Karpas-422 (cell line): ENCODE measurements at places on chromosomes 1 and 21. TPM values are rescaled to one million over a fixed set of nuclear protein-coding genes. Genes with fewer than 3 reads are reported as not detected.

DNA sequence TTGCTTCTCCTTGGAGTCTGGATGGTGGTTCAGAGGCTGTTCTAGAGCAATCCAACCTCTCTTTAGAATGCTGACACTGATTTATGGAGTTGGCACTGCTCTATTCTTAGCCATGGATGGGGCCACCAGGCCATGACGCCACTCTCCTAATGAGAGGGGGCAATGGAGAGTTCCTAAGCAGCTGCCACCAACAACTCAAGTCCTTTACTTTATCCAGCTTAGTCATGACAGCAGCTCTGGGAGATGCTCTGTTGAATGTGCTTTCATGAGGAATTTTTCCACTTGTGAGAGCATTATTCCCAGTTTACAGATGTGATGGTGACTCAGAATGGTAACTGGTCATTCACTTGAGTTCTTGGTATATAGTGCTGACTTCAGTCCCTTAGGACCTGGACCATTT lies 366.3 kb downstream of the HHAT start:
- H3K36me3 ChIP-seq, result no peaks in the 10 kb centered on the region
- H3K4me1 ChIP-seq, result no peaks in the 10 kb centered on the region
- no peak overlapping the region for H3K27ac ChIP-seq
- no peak for DNase-seq

DNA sequence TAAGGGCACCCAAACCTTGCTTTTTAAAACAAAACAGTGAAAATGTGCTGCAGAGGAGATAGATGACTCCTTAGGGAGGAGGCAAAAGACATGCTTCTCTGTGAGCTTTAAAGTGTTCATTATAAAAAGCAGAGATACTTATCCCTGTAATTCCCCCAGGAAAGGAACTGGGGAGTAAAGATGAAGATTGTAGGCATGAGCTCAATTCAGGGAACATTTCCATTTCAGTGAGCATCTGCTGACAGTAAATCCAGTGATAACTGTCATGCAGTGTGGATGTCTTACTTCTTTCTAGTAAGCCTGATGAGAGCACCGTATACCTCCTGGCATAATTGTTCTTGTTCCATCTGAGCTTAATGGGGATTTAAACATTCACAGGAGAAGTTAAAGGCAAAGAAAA lies 1296.5 kb downstream of the MRPL39 start:
- no peak overlapping the region for H3K27ac ChIP-seq
- no peaks in the 10 kb centered on the region for H3K27me3 ChIP-seq
- no peaks in the 10 kb centered on the region for H3K4me1 ChIP-seq
- DNase-seq, result no peak
- H3K36me3 ChIP-seq, result no peaks in the 10 kb centered on the region

DNA sequence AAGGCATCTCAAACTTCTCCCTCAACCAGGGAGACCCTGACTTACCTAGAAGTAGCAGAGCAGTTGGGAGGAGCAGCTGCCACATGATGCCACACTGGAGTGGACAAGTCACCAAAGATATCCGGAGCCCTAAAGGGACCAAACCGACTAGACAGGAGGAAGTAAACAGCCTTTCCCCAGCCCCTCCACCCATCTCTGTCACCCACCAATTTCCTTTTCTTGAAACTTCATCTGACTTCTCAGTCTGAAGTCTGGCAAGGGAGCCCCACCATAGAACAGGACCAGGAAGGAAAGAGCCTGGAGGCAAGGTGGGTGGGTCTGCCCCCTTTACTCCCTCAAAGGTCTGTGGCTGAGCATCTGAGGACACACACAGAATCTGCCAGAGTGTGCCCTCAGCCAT lies at the start of gene FCGR3A:
FCGR3A (minus strand) TSS at position 167 of the 400 bp plus-strand sequence; CDS start at position 85, 82 bp downstream.
- no peak for DNase-seq
- no peaks in the 10 kb centered on the region for H3K36me3 ChIP-seq
- H3K4me1 ChIP-seq, result no peaks in the 10 kb centered on the region
- H3K27me3 ChIP-seq, result no peaks in the 10 kb centered on the region
- no peak within 1 kb of the TSS for H3K27ac ChIP-seq
- H3K4me3 ChIP-seq, result no peak within 1 kb of the TSS

- no peaks in the 10 kb centered on the region for H3K4me1 ChIP-seq
- H3K27me3 ChIP-seq, result no peaks in the 10 kb centered on the region
- H3K36me3 ChIP-seq, result peaks cover 77% of the 10 kb centered on the region
- no peak for DNase-seq
- H3K27ac ChIP-seq, result no peak overlapping the region
These were observed 16.7 kb downstream of the KDM4A start for GRCh38 chr1:43666608-43667007.

DNA sequence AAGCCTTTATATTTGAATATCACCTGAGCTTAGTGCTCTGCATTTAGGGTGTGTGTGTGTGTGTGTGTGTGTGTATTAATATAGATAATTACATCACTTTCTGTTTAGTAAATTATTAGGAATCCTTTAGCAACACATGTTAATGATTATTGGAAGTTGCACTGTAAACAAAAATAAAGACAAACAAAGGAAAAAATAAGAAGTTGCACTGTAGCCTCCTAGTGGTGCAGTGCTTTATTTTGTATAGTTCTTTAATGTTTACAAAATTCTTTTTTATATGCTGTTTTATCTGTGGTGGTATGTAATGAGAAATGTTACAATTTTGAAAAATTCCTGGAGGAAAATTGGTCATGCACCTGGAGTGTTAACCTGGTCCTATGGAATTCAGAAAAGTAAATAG lies 69.2 kb downstream of the UBE4B start:
- H3K4me3 ChIP-seq, result no peak overlapping the region
- H3K27ac ChIP-seq, result no peak overlapping the region
- no peak for DNase-seq
- H3K4me1 ChIP-seq, result no peaks in the 10 kb centered on the region
- H3K27me3 ChIP-seq, result no peaks in the 10 kb centered on the region

- no peaks in the 10 kb centered on the region for H3K36me3 ChIP-seq
- no peaks in the 10 kb centered on the region for H3K27me3 ChIP-seq
- DNase-seq, result no peak
- H3K27ac ChIP-seq, result no peak overlapping the region
- no peaks in the 10 kb centered on the region for H3K4me1 ChIP-seq
These were observed 38.6 kb downstream of the ATP1B1 start for GRCh38 chr1:169144941-169145626.

GRCh38 chr1:83593073-83593472 lies 405.9 kb downstream of the TTLL7 start:
- H3K27me3 ChIP-seq, result no peaks in the 10 kb centered on the region
- H3K27ac ChIP-seq, result no peak overlapping the region
- no peak overlapping the region for H3K4me3 ChIP-seq

- H3K27ac ChIP-seq, result no peak overlapping the region
- no peak overlapping the region for H3K4me3 ChIP-seq
- no peaks in the 10 kb centered on the region for H3K36me3 ChIP-seq
- no peaks in the 10 kb centered on the region for H3K4me1 ChIP-seq
These were observed 197.0 kb upstream of the UBE2U start for GRCh38 chr1:64006276-64007051.

- H3K27ac ChIP-seq, result no peak overlapping the region
- no peaks in the 10 kb centered on the region for H3K4me1 ChIP-seq
- no peak overlapping the region for H3K4me3 ChIP-seq
These were observed 143.2 kb downstream of the PTPRU start for GRCh38 chr1:29379443-29380073.

DNA sequence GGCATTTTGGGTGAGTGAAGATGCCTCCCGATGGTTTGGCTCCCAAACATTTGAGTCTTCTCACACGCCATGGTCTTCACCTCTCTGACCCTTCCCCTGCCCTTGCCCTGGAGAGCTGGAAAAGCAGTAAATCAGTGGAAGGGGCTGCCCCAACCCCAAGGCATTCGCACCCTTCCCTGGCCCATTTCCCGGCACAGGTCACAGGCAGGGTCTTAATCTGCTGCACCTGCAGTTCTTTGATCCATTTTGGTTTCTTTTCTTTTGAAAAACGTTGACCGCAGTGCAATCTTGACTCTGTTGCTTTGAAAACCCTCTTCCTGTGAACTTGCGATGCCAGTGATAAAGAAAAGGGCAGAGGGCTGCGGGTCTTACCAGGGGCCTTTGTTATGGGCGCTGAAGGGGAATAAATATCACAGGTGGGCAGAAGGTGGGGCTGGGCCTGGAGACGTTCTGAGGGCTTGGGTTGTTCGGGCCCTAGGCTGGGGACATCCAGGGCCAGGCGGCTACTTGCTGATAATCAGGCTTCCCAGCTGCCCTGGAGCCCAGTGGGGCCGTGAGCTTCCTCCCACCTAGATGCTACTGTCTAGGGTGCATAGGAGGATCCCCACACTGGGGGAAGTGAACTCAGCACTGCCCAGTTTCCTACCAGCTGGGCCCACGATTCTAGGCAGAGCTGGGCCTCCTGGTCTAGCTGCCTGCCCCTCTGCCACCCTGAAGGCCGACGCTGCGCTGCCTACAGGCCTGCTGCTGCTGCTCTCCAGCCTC lies 38.6 kb upstream of the EPS8L3 start:
- H3K27me3 ChIP-seq, result no peaks in the 10 kb centered on the region
- H3K4me1 ChIP-seq, result no peaks in the 10 kb centered on the region
- H3K4me3 ChIP-seq, result no peak overlapping the region
- no peak for DNase-seq

DNA sequence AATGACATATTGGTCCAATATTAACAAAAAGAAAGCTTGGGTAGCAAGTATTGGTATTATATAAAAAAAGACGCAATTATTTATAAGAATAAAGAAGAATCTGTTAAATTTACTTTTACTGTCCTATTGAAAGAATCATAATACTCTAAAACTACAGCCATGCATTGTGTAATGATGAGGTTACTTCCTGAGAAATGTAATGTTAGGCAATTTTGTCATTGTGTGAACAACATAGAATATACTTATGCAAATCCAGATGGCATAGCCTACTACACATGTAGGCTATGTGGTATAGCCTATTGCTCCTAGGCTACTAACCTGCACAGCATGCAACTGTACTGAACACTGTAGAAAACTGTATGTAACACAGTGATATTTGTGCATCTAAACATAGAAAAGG lies 121.2 kb upstream of the PTGFR start:
- H3K4me3 ChIP-seq, result no peak overlapping the region
- H3K27ac ChIP-seq, result no peak overlapping the region
- no peaks in the 10 kb centered on the region for H3K27me3 ChIP-seq
- peaks cover 4% of the 10 kb centered on the region; the same call in 1 of the 2 replicates for H3K4me1 ChIP-seq
- no peaks in the 10 kb centered on the region for H3K36me3 ChIP-seq
- no peak for DNase-seq

GRCh38 chr1:17653728-17654351 lies 101.3 kb upstream of the ACTL8 start:
- H3K27me3 ChIP-seq, result no peaks in the 10 kb centered on the region
- H3K27ac ChIP-seq, result no peak overlapping the region
- H3K4me1 ChIP-seq, result no peaks in the 10 kb centered on the region
- no peaks in the 10 kb centered on the region for H3K36me3 ChIP-seq
- no peak overlapping the region for H3K4me3 ChIP-seq

DNA sequence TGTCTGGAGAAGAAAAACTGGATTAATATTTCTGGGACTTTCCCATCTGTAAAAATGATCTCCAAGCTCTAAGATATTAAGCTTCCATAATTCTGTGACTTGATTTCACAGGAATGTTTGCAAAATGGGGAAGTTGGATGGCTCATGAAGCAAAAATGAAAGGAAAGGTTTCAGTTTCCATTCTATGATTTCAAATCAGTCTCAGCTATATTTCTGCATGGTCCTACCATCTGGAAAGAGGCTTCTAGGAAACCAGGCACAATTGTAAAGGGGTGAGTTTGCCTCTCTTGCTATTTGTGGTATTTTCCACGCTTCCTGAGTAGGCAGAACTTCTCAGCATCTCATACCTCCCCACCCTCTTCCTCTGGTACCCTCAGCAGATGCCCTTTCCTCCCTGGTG lies 22.4 kb upstream of the ACTN2 start:
- H3K36me3 ChIP-seq, result no peaks in the 10 kb centered on the region
- no peak overlapping the region for H3K4me3 ChIP-seq
- H3K27ac ChIP-seq, result no peak overlapping the region
- H3K27me3 ChIP-seq, result no peaks in the 10 kb centered on the region

DNA sequence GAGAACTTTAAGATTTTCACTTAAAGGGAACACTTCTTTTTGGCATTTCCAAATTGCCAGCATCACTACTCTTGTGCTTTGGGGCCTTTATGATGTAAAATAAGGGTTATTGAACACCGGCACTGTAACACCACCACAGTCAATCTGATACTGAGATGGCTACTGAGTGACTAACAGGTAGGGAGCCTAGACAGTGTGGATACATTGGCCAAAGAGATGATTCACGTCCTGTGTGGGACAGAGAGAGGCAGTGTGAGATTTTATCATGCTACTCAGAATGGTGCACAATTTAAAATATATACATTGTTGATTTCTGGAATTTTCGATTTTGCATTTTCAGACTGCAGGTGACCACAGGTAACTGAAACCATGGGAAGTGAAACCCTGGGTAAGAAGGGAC lies 261.6 kb downstream of the SPATA17 start:
- H3K4me3 ChIP-seq, result no peak overlapping the region

DNA sequence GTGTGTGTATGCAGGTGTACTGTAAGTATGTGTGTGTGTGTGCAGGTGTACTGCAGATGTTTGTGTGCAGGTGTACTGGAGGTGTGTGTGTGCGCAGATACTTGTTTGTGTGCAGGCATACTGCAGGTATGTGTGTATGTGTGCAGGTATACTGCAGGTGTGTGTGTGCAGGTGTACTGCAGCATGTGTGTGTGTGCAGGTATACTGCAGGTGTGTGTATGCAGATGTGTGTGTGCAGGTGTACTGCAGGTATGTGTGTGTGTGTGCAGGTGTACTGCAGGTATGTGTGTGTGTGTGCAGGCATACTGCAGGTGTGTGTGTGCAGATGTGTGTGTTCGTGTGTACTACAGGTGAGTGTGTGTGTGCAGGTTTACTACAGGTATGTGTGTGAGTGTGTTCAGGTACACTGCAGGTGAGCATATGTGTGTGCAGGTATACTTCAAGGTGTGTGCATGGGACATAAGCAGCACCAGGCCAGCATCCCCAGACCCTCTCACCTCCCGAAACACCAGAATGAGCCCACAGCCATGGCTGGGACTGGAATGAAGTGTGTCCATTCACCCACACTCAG lies 97.5 kb downstream of the DMRTB1 start:
- H3K4me3 ChIP-seq, result no peak overlapping the region
- H3K27me3 ChIP-seq, result no peaks in the 10 kb centered on the region
- H3K27ac ChIP-seq, result no peak overlapping the region
- H3K4me1 ChIP-seq, result no peaks in the 10 kb centered on the region

- no peaks in the 10 kb centered on the region for H3K4me1 ChIP-seq
- no peak overlapping the region for H3K4me3 ChIP-seq
- no peaks in the 10 kb centered on the region for H3K27me3 ChIP-seq
- no peaks in the 10 kb centered on the region for H3K36me3 ChIP-seq
These were observed 401.5 kb downstream of the RPS6KC1 start for GRCh38 chr1:213452501-213452900.

- H3K27me3 ChIP-seq, result no peaks in the 10 kb centered on the region
- peak; percentile 81 for DNase-seq
- H3K27ac ChIP-seq, result no peak overlapping the region
- no peaks in the 10 kb centered on the region for H3K36me3 ChIP-seq
- peaks cover 12% of the 10 kb centered on the region for H3K4me1 ChIP-seq
- 0 out of 2 replicates have a peak overlapping the region, but pooled peaks have one; percentile 10 for H3K4me3 ChIP-seq
These were observed 22.2 kb upstream of the C1orf174 start for GRCh38 chr1:3922201-3922725.

The OR2T35 gene
- total RNA-seq, result not detected in 2 replicates

The FTCD gene
- 0.14 TPM in 1 of 2 replicates, not detected in the other for total RNA-seq

The MX1 gene
- 90.0 and 108 TPM in 2 replicates for total RNA-seq

The NCMAP gene
- total RNA-seq, result not detected in 2 replicates
